ENCODE measurements at places on chromosomes 5 and 9.

GRCh38 chr5:13027874-13028273 is 916.6 kb downstream of the DNAH5 start:
- no peak for DNase-seq

- no peak for DNase-seq
These were observed 6.4 kb upstream of the RALGDS start for GRCh38 chr9:133127340-133127981.

GRCh38 chr5:30343707-30344106 is 849.8 kb upstream of the CDH6 start:
- DNase-seq = no peak

- no peak for DNase-seq
These were observed 246.7 kb downstream of the GAS1 start for GRCh38 chr9:86700629-86701028.

DNA sequence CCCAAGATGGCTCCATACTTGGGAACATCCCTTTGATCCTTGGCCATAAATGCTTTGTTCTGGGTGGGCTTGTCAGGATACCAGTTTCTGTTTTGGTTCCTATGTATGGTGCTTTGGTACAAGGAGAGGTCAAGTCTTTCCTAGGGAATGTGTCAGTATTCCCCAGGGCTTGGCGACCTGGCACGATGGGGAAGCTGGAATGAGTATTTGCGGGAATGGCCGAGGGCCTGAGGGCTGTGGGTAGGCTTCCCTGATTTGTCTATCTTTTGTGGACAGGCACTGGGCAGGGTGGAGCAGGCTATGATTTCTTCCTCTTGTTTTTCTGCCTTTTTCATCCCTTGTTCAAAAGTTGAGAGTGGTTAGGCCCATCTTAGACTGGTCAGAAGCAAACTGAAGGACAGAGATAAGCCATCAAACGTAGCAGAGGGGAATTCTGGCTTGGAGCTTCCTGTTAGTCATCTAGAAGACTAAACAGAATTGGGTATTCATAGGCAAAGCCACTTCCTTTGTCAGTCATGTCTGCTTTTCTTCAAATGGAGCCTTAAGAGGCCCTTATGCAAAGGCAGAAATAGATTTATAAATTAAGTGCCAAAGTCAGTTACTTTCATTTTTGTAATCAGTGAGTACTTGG is 13.7 kb downstream of the DOCK2 start:
- DNase-seq = no peak

GRCh38 chr9:110319781-110320492 is 17.7 kb downstream of the TXNDC8 start:
- DNase-seq = no peak

Data from activated naive CD4-positive, alpha-beta T cell (primary cell).